Ureter (tissue), 1 donor: ENCODE measurements at places on chromosomes 1 and 21. TPM values are rescaled to one million over a fixed set of nuclear protein-coding genes. Genes with fewer than 3 reads are reported as not detected.

The IKBKE gene
- total RNA-seq = 12.5 TPM

The PLPP3 gene
- total RNA-seq = 109 TPM

The OR2T29 gene
- not detected for total RNA-seq

The CRYAA gene
- not detected for total RNA-seq

The NUF2 gene
- 1.3 TPM for total RNA-seq

The TXNIP gene
- 744 TPM for total RNA-seq

The HLCS gene
- 37.4 TPM for total RNA-seq

The KCNJ9 gene
- not detected for total RNA-seq

The KRTAP19-1 gene
- total RNA-seq = not detected

The CASQ2 gene
- total RNA-seq = 18.7 TPM

The PGLYRP4 gene
- 0.60 TPM for total RNA-seq

The PROK1 gene
- 9.3 TPM for total RNA-seq

The CA6 gene
- total RNA-seq = not detected

The FMO3 gene
- total RNA-seq = 0.65 TPM

The CCDC24 gene
- 22.6 TPM for total RNA-seq

The KRTAP11-1 gene
- total RNA-seq = not detected

The PTCH2 gene
- 1.5 TPM for total RNA-seq

The LCE1B gene
- not detected for total RNA-seq

The PRELP gene
- total RNA-seq = 128 TPM
